D341Med (cell line): ENCODE measurements at places on chromosomes 6 and 20.
A peak's percentile ranks its signal among the peaks of the same experiment; 100 is the strongest.

DNA sequence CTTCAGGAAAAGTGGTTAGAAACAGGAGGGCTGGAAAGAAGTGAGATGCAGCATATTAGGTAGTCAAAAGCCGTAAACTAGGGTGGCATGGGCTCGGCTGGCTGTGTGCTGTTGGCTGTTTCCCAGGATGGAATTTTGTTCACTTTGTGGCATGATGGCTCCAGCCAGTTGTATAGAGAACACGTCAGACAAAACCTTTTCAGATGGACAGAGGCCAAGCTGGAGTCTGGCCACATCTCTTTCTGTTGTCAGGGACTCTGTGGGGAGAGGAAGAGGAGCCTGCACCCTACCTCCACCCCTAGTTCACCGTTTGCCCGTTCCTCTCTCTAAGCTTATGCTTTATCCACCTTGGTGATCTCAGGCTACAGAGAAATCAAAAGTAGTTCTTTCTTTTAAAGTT, 22.0 kb downstream of the C6orf89 start:
- no peak for DNase-seq

DNA sequence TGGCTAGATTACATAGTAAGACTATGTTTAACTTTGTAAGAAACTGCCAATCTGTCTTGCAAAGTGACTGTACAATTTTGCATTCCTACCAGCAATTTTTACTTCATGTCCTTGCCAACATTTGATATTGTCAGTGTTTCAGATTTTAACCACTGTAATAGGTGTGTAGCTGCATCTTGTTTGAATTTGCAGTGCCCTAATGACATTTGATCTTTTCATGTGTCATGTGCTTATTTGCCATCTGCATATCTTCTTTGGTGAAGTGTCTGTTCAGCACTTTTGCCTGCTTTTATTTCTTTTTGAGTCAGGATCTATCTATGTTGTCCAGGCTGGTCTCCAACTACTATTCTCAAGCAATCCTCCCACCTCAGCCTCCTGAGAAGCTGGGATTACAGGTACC, 2.4 kb upstream of the PRPH2 start:
- no peak for DNase-seq

GRCh38 chr6:151317995-151318365, 73.4 kb downstream of the ZBTB2 start:
- no peak for DNase-seq

GRCh38 chr6:166778776-166779175, 151.7 kb upstream of the RPS6KA2 start:
- DNase-seq: no peak

GRCh38 chr6:156777577-156778453, 637 bp downstream of the ARID1B start:
- peak; percentile 83 for DNase-seq

DNA sequence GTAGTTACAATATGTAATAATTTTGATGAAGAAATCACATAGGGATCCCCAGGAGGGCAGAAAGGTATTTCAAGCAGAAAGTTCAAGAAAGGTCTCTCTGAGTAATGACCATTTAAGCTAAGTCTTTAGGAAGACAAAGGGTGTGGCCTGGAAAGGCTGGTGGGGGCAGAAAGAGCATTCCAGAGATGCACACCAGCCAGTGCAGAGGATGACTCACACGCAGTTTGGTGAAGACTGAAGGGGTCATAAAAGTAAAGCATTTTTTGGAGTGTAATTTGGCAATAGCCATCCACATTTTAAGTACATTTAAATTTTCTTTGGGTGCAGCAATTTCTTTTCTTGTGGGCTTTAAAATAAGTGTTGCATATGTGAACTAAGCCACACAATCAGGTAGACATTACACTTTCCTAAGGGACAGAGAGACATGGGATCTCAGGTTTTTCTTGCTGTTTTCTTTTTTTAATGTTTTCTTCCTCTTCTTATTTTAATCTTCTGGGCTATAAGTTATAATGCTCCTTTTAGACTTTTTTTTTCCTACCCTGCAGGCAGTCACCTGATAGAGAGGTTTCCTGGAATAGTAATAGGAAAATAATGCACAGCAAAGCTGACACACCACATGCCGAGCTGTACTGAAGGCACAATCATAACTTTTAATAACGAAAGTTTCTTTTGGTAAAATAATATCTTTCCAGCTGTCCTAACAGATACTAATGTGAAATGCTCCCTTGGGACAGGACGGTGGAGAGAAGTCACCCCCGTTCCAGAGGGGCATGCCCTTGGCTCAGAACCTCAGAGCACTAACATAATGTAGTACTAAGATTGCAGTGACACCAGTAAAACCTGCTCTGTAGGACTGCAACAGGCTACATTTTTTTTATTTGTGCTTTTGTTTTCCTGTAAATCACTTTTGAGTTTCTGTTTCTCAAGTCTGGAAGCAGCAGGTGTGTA, 49.6 kb upstream of the PTPRK start:
- no peak for DNase-seq

- no peak for DNase-seq
These were observed 76.7 kb upstream of the CARMIL1 start for GRCh38 chr6:25202504-25202903.

DNA sequence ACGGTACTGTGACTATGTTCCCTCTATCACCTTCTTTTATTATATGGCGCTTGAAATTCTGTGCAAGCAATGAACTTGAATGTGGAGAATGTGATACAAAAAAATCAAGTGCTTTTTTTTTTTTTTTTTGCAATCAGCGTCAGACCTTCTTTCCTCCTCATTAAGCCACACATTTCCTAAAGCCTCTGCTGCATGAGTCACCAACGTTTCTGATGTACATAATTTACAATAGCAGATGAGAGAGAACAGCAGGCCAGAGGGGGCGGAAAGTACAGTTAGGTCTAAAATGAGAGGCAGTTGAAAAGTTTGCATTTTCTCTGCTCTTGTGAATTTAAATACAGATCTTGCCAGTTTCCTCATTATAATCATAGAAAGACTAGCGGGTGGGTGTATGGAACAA, 114.6 kb upstream of the RIPOR2 start:
- no peak for DNase-seq

- DNase-seq: peak; percentile 35
These were observed 249.5 kb downstream of the ADGRG6 start for GRCh38 chr6:142551274-142551811.

DNA sequence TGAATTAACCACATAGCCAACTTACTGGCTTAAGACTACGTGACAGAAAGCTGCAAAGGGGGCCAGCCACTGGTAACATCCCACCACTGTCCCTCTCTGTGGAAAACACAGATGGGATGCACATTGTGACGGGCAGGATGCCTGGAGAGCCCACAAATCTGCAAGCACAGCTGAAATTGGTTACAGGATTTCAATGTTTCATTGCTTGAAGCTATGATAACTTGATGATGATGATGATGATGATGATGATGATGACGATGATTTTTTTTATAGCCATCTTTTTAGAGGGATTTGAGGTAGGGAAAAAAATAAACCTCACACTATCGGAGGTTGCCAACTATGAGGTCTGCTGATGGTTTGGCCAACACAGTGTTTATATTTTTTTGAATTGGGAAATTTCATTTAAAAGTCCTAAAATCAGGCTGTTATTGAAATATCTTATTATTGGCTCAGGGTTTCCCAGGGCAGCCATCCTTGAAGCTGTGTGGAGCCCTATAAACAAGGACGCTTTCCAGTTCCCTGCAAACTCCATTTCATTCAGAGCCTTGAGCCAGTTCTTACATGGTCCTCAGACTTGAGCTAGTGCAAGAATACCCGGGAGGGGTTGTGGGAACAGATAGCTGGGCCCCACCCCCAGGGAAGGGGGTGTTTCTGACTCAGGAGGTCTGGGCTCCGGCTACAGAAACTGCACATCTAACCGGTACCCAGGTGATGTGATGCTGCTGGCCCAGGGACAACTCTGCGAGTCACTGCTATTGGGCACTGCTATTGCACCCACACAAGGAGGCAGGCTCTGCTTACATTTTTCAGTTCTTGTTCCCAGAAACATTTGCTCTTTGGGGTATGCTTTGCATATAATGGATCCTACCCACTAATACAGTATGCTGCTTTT, 27.1 kb downstream of the BCAS1 start:
- DNase-seq: no peak

DNA sequence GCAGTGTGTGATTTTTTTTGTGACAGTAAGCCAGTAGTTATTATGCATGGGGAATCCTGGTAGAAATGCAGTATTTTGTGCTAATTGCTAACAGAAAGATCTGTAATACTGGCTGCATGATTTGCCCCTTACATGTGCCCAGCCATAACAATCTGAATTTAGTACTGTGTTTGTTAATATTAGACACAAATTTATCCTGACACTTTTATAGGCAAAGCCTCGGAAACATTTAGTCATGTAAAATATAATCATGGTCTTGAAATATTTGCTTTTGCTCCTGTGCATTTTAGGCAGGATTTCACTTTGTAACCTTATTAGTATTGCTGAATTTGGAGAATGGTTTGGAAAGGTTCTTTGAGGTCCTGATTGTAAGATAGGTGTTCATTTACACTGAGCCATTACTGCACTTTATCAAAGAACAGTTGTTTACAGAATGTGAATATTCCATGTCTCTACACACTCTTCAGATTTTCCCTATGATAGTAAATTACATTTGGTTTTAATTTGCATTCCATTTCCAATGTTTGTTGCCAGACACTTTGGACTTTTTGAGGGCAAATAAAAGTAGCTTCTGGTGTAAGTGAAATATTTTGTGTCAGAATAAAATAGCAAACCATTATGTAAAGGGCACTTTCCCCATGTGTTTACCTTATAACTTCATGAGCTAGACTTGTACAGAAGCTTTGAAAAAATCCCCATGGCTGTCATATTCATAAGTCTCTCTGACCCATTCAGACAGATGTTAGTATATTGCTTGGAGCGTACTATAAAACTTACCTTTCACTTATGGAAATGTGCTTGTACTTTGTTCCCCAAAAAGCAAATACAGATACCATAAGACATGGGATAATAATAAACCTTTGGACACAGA, 349.9 kb downstream of the ARHGAP18 start:
- no peak for DNase-seq

- no peak for DNase-seq
These were observed 7.3 kb downstream of the RGS17 start for GRCh38 chr6:153123801-153124200.

GRCh38 chr20:25247518-25247955, 348 bp upstream of the PYGB start:
- peak; percentile 71 for DNase-seq

DNA sequence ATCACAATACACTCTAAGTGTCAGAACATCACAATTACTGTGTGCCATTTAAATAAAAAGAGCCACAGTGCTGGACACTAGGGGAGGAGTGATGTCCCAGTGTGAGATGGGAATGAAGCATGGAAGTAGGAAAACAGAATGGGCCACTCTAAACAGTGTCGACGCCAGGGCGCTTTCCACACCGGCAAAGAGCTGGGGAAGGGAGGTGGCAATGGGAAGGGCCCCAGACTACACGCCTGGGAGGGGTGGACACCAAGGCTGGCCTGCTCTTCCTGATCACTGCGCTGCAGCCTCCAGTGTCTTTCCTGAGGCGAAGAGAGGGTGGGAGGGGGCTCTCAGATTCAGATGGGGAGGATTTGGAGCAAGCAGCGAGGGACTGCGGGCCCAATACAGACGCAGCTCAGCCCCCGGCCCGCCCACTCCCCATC, 75.9 kb downstream of the ERMARD start:
- DNase-seq: no peak

- DNase-seq: no peak
These were observed 29.4 kb upstream of the TPD52L1 start for GRCh38 chr6:125124049-125124669.

GRCh38 chr20:462199-462991, at the start of gene TBC1D20:
TSS of gene TBC1D20 (minus strand) at chr20:462533. CDS start at chr20:462405, 128 bp downstream.
- peak; percentile 98 for DNase-seq

GRCh38 chr20:11520596-11520995, 397.1 kb upstream of the BTBD3 start:
- DNase-seq: no peak

DNA sequence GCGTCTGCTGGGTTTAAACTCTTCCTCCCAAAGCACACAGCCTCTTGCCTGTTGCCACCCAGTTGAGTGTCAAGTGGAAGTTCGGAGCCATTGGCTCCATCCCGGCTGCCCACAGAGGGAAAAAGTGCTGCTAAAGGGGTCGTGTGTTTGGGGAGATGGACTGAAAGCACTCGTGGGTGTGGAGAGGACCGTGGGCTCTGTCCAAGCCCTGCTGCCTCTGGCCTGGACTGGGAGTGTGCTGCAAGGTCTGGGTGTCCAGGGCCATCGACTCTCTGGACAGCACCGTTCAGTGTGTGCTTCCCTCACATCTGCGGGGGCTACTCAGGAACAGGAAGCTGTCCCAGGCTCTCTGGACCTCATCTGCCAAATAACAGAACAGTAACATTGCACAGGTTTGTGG, 269.3 kb downstream of the DLL1 start:
- no peak for DNase-seq

GRCh38 chr6:44969446-44970185, 358.5 kb upstream of the RUNX2 start:
- DNase-seq: no peak

DNA sequence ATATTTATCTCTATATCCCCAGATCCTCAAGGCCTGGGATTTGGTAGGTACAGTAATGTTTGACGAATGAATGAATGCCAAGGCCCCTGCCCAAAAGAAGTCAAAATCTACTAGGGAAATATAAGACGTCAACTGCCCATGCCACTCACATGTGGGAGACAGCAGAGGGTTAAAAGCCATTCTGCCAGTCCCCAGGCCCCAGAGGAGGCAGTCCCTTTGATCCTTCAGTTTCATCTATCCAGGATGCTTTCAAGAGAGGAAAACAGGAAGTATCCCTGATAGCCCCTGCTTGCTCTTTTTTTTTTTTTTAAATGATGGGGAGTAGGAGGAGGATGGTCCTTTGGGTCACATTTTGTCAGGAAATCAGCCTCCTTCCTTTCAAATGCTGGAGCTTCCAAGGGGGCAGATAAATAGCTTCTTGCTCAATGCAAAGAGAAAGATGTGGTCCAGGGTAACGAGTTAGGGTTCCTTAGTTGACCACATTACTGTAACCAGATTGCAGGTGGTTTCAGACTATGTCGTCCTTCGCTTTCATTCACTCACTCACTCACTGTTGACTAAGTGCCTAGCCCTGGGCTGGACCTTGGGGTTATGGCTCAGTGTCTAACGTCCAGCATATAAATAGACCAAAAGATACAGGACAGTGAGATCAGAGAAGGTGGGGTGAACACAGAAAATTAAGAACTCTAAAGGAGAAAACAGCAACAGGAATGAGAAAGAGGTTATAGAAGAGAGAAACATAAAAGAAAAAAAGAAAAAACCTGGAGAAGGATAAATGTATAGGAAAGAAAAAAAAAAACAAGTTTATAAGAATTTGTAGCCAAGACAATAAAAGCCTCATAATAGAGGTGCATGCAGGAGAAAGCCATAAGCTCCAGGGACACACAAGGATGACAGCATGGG, 64.6 kb upstream of the PIM1 start:
- no peak for DNase-seq

- DNase-seq: no peak
These were observed 245.2 kb downstream of the PKHD1 start for GRCh38 chr6:51842061-51842803.
